ENCODE measurements at places on chromosomes 2 and 18.

DNA sequence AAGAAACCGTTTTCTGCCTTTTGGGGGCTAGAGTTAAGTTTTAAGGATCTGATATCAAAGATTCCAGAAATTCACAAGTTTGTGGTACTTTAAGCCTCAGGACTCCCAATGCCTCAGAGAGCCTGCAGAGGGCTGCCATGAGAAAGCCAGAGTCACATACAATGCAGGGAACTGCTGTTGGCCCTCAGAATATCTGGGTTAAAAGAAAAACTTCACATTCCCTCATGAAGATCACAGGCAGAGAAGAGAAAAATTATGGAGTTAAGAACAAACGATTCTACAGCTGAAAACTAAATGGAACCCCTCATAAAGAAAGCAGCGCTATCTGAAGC, 39.5 kb downstream of the HDAC4 start:
- DNase-seq = no peak

DNA sequence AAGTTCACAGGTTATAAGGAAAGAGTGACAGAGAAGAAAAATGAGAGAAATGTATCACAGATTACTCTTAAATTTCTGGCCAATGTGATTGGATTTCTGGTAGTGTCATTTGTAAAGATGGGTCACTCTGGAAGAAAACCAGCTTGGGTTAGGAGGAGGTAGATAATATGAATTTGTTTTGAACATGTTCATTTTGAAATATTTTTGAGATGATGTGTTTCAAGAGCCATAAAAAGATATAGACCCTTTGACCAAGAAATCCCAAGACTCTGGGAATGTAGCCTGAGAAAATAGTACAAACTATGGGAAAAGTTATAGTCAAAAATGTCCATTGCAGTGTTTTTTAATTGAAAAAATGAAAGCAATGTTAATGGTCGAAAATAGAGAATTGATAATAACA, 70.7 kb downstream of the CALCRL start:
- no peak for DNase-seq

GRCh38 chr18:79581406-79581805, 98.2 kb upstream of the CTDP1 start:
- no peak for DNase-seq

DNA sequence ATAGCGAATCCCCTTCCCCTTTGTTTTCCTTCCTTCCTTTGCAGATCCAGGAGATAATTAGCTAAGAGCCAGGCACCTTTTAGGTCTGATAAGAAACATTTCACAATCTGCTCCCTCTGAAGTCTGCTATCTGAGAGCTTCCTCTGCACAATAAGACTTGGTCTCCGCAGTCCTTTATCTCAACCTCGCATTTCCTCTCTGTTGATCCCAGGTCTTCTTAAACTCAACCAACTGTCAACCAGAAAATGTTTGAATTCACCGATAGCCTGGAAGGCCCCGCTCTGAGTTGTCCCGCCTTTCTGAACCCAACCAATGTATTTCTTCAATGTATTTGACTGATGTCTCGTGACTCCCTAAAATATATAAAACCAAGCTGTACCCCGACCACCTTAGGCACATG, 78.4 kb upstream of the CTDP1 start:
- no peak for DNase-seq

DNA sequence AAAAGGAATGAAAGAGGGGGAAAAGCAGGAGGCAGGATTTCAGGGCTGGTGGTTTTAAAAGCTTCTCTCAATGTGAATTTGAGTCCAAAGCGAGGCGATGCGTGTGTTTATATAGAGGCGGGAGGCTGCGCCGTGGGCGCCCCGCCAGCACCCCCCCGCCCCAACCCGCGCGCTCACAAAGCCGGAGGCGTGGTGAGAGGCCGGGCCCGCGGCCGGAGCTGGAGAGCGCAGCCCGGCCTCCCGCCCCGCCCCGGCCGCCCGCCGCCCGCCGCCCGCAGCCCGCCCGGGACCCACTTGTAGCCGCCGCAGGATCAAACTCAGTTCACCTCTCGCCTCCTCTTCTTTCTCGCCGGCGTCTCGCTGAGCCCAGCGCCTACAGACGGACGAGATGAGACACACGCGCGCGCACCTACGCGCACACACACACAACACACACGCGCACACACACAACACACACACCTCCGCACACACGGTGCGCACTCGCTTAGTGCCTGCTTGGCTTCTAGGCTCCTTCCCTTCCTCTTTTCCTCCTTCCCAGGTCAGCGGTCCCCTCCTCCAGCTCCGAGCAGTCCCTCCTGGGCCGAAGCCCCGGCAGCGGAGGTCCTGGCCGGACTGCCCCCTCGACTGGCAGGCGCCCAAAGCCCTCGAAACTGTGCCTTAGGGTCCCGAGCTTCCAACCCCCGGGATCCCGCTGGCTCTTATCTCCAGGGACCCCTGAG, 1.3 kb upstream of the CYP26B1 start:
- DNase-seq = no peak

GRCh38 chr2:215098875-215099274, 39.6 kb downstream of the ABCA12 start:
- DNase-seq = no peak

GRCh38 chr2:236883819-236884218, 201.9 kb upstream of the COPS8 start:
- DNase-seq = no peak
